ENCODE measurements at places on chromosomes 2 and 18. TPM values are rescaled to one million over a fixed set of nuclear protein-coding genes. Genes with fewer than 3 reads are reported as not detected.
A peak's percentile ranks its signal among the peaks of the same experiment; 100 is the strongest.

The GCC2 gene
- total RNA-seq = 48.0 TPM

The CREG2 gene
- 1.7 TPM for total RNA-seq

DNA sequence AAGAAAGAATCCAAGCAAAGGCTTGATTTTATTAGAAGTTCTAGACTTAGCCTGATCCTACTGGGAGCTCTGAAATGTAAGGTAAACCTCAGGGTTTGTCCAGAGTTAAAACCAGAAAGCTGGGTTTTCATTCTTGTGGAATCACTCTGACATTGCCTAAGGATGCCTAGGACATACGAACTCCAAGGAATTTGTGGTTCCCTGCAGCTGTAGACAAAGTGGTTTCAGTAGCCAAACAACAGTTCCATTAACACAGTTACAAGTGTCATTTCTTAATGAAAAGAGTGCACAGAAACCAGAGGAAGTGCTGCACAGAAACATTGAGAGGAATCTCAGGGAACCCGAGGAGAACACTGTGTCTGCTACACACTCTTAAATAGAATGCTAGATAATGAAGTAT is 221.4 kb upstream of the ST6GAL2 start:
- no peaks in the 10 kb centered on the region for H3K27me3 ChIP-seq
- H3K4me3 ChIP-seq = no peak overlapping the region

- no peak overlapping the region for H3K4me3 ChIP-seq
- no peak for DNase-seq
- peaks cover 3% of the 10 kb centered on the region for H3K27me3 ChIP-seq
- H3K4me1 ChIP-seq = no peaks in the 10 kb centered on the region
- peaks cover 34% of the 10 kb centered on the region for H3K36me3 ChIP-seq
Measured at GRCh38 chr2:174368691-174369090, 26.8 kb upstream of the SCRN3 start.

The ARL4C gene
- 10.4 TPM for total RNA-seq

GRCh38 chr2:45851576-45852304 is 200.3 kb downstream of the PRKCE start:
- DNase-seq = no peak
- no peak overlapping the region for H3K27ac ChIP-seq
- H3K4me1 ChIP-seq = peaks cover 13% of the 10 kb centered on the region
- H3K4me3 ChIP-seq = no peak overlapping the region
- no peaks in the 10 kb centered on the region for H3K36me3 ChIP-seq
- no peaks in the 10 kb centered on the region for H3K27me3 ChIP-seq

GRCh38 chr2:175111200-175111657 is 56.8 kb downstream of the ATF2 start:
- H3K27ac ChIP-seq = no peak overlapping the region
- no peak overlapping the region for H3K4me3 ChIP-seq
- H3K4me1 ChIP-seq = no peaks in the 10 kb centered on the region
- no peak for DNase-seq

- no peak overlapping the region for H3K4me3 ChIP-seq
- H3K4me1 ChIP-seq = 0 out of 2 replicates have a peak, but pooled peaks cover 4% of the 10 kb centered on the region
- H3K27me3 ChIP-seq = no peaks in the 10 kb centered on the region
- no peak for DNase-seq
- H3K36me3 ChIP-seq = no peaks in the 10 kb centered on the region
- H3K27ac ChIP-seq = no peak overlapping the region
Measured at GRCh38 chr18:28512357-28512756, 335.4 kb upstream of the CDH2 start.

- no peak overlapping the region for H3K27ac ChIP-seq
- no peaks in the 10 kb centered on the region for H3K4me1 ChIP-seq
- H3K4me3 ChIP-seq = no peak overlapping the region
Measured at GRCh38 chr2:84704505-84705244, 176.2 kb downstream of the TRABD2A start.

- no peak overlapping the region for H3K4me3 ChIP-seq
- DNase-seq = no peak
- no peak overlapping the region for H3K27ac ChIP-seq
- H3K27me3 ChIP-seq = no peaks in the 10 kb centered on the region
- H3K4me1 ChIP-seq = peaks cover 11% of the 10 kb centered on the region
Measured at GRCh38 chr2:182831921-182832320, 34.5 kb downstream of the FRZB start.

DNA sequence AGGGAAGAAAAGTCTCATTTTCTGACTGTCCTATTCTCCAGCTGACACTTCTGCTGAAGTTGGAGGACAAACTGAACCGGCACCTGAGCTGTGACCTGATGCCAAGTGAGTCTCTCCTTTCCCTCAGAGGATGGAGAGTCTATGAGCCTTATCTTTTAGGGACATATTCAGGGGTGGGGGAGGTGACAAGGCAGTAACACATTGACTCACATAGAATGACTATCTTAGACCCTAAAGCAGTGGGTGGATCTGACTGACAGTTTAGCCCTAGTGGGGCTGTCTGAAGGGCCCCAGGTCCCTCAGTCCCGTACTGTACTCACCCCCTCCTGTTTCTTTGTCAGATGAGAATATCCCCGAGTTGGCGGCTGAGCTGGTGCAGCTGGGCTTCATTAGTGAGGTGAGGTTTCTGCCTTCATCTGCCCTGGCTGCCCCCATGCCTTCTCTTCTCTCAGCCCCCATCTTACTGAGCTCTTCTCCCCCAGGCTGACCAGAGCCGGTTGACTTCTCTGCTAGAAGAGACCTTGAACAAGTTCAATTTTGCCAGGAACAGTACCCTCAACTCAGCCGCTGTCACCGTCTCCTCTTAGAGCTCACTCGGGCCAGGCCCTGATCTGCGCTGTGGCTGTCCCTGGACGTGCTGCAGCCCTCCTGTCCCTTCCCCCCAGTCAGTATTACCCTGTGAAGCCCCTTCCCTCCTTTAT is 805 bp upstream of the KRTCAP3 start:
- peaks cover 39% of the 10 kb centered on the region for H3K36me3 ChIP-seq
- DNase-seq = no peak
- H3K27ac ChIP-seq = peak overlapping the region; percentile 20
- H3K4me1 ChIP-seq = peaks cover 14% of the 10 kb centered on the region
- H3K27me3 ChIP-seq = no peaks in the 10 kb centered on the region

DNA sequence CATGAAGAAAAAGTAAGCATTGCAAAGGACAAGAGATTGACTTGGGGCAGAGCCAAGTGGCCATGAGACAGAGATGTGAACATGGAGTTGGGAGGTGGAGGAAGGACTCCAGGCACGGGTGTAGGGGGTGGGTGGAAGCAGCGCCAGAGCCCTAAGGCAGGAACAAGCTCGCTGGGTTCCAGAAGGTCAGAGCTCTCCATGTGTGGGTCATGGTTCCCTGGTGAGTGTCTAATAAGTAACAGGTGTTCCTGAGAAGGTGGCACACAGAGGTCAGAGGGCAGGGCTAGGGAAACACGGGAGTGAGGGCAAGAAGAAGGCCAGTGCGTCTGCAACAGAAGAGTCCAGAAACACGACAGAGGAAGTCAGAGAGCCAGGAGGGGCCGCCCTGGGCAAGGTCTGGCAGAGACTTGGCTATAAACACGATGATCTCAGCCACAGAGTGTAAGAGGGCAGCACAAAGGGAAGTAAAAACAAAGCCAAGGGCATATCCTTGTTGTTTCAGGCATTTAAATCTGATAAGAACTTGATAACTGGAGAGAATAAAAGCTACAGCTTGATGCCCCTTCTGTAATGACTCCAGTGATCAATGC is 260.8 kb downstream of the TGIF1 start:
- H3K4me1 ChIP-seq = no peaks in the 10 kb centered on the region
- H3K4me3 ChIP-seq = no peak overlapping the region
- DNase-seq = no peak
- no peak overlapping the region for H3K27ac ChIP-seq
- no peaks in the 10 kb centered on the region for H3K27me3 ChIP-seq

The EPB41L3 gene
- total RNA-seq = 20.1 TPM

GRCh38 chr2:166410828-166411472 is 35.2 kb upstream of the SCN9A start:
- no peak overlapping the region for H3K27ac ChIP-seq
- H3K4me3 ChIP-seq = no peak overlapping the region
- H3K36me3 ChIP-seq = no peaks in the 10 kb centered on the region
- H3K27me3 ChIP-seq = no peaks in the 10 kb centered on the region

The SCN1A gene
- total RNA-seq = 1.6 TPM

The SLC30A3 gene
- 8.0 TPM for total RNA-seq

DNA sequence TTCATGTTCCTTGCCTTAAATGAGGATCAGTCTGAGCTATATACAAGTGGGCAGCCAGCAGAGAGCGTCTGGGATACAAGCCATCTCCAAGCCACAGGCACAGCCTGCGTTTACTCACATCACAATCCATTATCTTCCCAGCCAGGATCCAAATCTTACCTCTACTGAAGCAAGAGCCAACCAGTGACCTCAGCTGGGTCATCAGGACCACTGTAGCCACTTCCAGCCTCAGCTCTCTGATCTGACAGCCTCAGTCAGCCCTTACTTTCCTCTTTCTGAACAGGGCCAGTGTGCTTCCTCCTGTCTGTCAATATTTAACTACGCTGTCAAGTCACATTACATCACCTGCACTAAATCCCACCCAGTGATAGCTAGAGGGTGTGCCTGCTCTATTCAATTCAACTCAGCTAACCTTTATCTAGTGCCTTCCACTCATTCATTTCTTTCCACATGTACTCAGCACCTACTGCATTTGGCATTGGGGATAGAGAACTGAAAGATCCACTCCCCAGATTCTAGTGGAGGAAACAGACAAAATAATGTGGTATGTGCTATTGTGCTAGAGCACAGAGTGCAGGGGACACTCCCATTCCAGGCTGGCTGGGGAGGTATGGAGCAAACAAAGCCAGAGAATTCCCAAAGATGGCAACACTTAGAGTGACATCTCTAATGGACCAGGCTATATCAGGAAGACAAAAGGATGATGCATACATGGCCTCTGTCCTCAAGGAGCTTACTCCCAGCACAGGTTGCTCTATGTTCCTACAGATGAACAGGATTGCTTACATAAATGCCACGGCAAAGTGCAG is 146.5 kb downstream of the NCKAP5 start:
- no peak overlapping the region for H3K27ac ChIP-seq
- H3K27me3 ChIP-seq = no peaks in the 10 kb centered on the region

The DES gene
- total RNA-seq = 3.5 TPM

DNA sequence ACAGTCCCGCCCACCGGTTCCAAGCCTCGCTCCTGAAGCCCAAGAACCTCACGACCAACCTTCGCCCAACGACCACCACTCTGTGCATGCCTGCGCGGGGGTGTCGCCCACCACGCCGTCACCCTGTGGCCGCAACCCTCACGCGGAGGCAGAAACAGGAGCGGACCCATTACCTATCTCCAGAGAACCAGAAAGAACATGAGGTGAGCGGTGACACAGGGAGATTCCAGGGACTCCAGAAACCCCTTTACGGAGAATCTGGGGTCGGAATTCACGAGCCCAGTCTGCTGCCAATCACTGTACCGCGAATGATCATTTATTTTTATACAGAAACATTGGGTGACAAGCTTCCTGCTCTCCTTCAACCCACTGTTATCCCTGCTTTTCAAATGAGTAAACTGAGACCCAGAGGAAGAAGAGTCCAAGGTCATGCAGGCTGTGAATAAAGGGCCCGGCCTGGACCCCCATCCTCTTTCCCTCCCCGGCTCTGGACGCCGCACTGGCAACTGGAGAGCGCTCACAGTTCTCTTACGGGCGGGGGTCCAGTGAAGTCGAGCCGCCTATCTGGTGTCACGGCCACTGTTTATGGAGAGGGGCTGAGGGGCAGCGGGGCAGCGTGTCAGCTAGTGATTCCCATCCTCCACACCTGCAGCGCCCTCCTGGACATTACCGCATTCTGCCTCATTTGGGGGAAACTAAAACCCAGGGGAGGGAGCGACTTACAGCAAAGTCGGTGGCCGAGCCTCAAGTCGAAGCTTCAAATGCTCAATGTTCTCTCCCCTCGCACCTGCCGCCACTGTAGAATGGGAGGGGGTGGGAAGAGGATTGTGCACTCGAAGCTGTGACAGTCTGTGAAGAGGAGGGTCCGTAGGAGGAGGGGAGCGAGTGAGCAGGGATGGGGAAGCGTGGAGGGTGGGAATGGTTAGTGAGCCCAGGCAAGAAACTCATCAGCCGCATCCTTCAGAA is 723 bp upstream of the SLC30A3 start:
- peak overlapping the region; percentile 93 for H3K4me3 ChIP-seq
- no peaks in the 10 kb centered on the region for H3K36me3 ChIP-seq
- H3K4me1 ChIP-seq = peaks cover 26% of the 10 kb centered on the region

The CCDC141 gene
- total RNA-seq = 8.5 TPM

- H3K27me3 ChIP-seq = no peaks in the 10 kb centered on the region
- H3K27ac ChIP-seq = no peak overlapping the region
- peaks cover 3% of the 10 kb centered on the region for H3K4me1 ChIP-seq
- H3K36me3 ChIP-seq = no peaks in the 10 kb centered on the region
- DNase-seq = no peak
Measured at GRCh38 chr18:7632152-7633098, 65.3 kb downstream of the PTPRM start.

DNA sequence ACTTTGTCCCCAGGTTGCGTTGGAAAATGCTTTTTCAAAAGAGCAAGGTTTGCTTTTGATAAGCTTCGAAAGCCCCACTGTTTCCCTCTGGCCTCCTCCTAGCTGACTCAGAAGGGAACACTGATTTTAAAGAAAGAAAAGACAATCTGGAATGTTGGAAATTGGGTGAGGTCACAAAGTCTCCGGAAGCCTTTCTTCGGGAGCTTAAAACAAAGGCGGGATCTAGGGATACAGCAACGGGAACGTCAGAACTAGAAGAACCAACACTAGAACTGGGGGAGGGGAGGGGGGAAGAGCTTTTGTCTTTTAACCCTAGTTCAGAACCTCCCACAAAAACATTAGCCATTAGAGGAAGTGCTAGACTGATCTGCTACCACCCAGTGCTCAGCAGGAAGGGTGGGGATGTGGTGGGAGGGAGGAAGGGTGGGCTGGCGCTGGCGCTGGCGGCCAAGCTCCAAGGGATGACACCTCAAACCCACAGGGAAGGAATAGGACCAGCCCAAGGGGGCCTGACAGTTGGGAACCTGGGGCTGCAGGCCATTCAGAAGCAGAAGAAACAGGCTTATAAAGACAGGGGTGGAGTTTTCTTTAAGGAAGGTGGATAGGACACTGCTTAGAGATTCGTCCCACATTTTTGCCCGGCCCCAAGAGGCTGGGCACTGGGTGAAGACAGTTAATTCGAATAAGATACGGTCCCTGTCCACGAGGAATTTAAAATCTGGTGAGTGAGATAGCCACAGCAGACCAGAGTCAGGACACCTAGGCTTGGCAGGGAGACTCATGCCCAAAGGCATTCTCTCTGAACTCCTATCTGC is 1.7 kb downstream of the TMSB10 start:
- peaks cover 25% of the 10 kb centered on the region for H3K4me1 ChIP-seq
- peak overlapping the region; percentile 90 for H3K4me3 ChIP-seq
- peaks cover 16% of the 10 kb centered on the region for H3K36me3 ChIP-seq
- peaks cover 27% of the 10 kb centered on the region for H3K27me3 ChIP-seq

GRCh38 chr2:104337869-104338268 is 516.0 kb upstream of the POU3F3 start:
- H3K4me1 ChIP-seq = peaks cover 3% of the 10 kb centered on the region
- no peak for DNase-seq
- H3K27me3 ChIP-seq = no peaks in the 10 kb centered on the region
- H3K36me3 ChIP-seq = no peaks in the 10 kb centered on the region
- no peak overlapping the region for H3K4me3 ChIP-seq

The UGT1A8 gene
- total RNA-seq = not detected

The LOXL3 gene
- total RNA-seq = 21.1 TPM

- H3K4me1 ChIP-seq = peaks cover 14% of the 10 kb centered on the region
- H3K27me3 ChIP-seq = no peaks in the 10 kb centered on the region
- H3K4me3 ChIP-seq = no peak overlapping the region
- DNase-seq = no peak
- H3K36me3 ChIP-seq = no peaks in the 10 kb centered on the region
- peak overlapping the region; percentile 44 for H3K27ac ChIP-seq
Measured at GRCh38 chr2:26422947-26423629, 21.4 kb downstream of the DRC1 start.

- no peak overlapping the region for H3K4me3 ChIP-seq
- no peaks in the 10 kb centered on the region for H3K36me3 ChIP-seq
- H3K27me3 ChIP-seq = no peaks in the 10 kb centered on the region
- DNase-seq = no peak
- peaks cover 38% of the 10 kb centered on the region for H3K4me1 ChIP-seq
Measured at GRCh38 chr18:11802586-11802985, 48.6 kb upstream of the CHMP1B start.

Data from WTC11 (cell line).